ENCODE measurements at places on chromosomes 2 and 18. TPM values are rescaled to one million over a fixed set of nuclear protein-coding genes. Genes with fewer than 3 reads are reported as not detected.
A peak's percentile ranks its signal among the peaks of the same experiment; 100 is the strongest.

DNA sequence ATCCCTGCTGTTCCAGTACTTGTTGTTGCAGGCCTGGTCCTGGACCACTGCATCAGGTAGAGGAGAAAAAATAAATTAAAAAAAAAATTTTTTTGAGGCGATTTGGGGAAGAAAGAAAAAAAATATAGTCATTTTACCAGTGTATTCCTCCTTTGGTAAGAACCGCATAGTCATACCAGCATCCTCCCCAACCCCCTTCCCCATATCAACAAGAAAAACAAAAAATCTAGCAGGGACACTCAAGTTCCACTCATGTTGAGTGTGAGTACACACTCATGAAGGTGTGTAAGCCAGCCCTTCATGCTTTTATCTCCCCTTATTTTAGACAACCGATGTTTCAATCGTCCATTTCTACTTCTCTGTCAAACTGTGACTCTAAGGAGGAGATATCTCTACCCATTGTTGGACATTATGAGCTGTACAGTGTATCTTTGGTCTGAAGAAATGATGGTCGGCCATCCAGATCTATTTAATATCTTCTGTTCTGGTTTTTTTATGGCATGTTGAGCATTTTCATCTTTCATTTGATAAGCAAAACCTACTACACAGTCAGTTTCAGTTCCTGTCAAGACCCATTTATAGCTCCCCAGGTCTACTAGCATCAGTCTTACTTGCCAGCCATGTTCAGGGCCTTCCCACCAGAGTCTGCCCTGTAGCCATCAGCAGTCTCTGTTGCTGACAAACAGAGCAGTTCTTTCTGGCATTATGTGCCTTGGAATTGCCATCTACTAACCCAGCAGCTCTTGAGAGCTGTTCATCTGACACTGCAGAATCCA lies 20.0 kb downstream of the ELP2 start:
- H3K4me1 ChIP-seq, result no peaks in the 10 kb centered on the region
- H3K36me3 ChIP-seq, result peaks cover 62% of the 10 kb centered on the region
- DNase-seq, result no peak
- H3K27ac ChIP-seq, result no peak overlapping the region

DNA sequence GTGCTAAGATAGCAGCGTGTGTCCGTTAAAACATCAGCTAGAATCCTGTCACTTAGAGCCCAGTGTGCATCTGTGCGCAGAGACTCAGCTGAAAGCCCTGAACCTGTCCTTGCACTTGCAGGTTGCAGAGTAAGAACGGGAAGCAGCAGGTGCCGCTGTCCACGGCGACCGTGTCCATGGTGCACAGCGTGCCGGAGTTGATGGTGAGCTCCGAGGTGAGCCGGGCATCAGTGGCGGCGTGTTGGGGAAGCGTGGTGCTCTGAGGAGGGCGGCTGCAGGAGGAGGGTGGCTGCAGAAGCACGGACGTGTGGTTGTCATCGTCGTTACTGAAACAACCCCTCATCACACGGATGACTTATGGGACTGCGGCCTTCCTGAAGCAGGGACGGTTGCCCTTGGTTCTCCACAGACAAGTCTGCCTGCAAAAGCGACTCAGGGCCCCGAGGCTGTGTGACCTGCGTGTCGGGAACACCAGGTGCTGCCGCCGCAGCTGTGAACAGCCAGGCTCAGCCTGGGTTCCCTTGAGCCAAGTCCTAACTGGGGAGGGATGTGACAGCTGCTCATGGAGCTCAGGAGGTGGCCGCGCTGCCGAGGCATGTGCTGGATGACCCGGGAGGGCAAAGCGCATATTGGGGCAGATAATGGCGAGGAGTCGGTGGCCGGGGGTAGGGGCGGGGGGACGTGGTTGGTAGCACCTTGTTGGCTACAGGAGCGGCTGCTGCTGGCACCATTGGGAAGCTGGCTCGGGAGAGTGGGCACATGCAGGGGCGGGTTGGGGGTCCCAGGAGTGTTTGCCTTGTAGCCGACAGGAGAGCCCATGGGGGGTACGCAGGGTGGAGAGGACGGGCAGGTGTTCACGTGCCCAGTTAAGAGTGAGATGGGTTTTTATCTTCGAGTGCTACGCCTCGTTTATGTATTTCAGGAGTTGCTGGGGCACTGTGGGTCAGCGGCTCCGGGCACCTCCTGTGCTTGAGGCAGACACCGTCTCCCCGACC lies 16.6 kb downstream of the CTDP1 start:
- H3K4me1 ChIP-seq, result no peaks in the 10 kb centered on the region
- H3K27me3 ChIP-seq, result no peaks in the 10 kb centered on the region
- H3K27ac ChIP-seq, result no peak overlapping the region
- DNase-seq, result no peak
- peaks cover 57% of the 10 kb centered on the region for H3K36me3 ChIP-seq
- no peak overlapping the region for H3K4me3 ChIP-seq

- DNase-seq, result no peak
- no peak overlapping the region for H3K27ac ChIP-seq
- no peaks in the 10 kb centered on the region for H3K4me1 ChIP-seq
- H3K27me3 ChIP-seq, result no peaks in the 10 kb centered on the region
- H3K4me3 ChIP-seq, result no peak overlapping the region
Observed at GRCh38 chr18:46362533-46362932, 258.3 kb downstream of the HAUS1 start.

- peak overlapping the region; percentile 72 for H3K27ac ChIP-seq
- H3K4me3 ChIP-seq, result no peak overlapping the region
- no peaks in the 10 kb centered on the region for H3K36me3 ChIP-seq
- DNase-seq, result no peak
- peaks cover 38% of the 10 kb centered on the region for H3K4me1 ChIP-seq
- no peaks in the 10 kb centered on the region for H3K27me3 ChIP-seq
Observed at GRCh38 chr2:221513232-221513631, 58.9 kb downstream of the EPHA4 start.

DNA sequence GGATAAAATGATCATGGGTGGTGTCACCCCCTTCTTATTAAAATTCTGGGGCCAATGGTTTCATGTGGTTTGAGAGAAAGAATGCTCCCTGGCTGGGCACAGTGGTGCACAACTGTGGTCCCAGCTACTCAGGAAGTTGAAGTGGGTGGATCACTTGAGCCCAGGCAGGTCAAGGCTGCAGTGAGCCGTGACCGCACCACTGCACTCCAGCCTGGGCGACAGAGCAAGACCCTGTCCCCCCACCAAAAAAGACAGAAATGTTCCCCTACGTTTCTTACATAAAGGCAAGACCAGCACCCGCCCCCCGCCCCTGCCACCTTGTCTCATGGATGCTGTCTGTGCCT lies 53.0 kb upstream of the ID2 start:
- peaks cover 8% of the 10 kb centered on the region for H3K4me1 ChIP-seq
- no peak for DNase-seq
- H3K27me3 ChIP-seq, result no peaks in the 10 kb centered on the region

DNA sequence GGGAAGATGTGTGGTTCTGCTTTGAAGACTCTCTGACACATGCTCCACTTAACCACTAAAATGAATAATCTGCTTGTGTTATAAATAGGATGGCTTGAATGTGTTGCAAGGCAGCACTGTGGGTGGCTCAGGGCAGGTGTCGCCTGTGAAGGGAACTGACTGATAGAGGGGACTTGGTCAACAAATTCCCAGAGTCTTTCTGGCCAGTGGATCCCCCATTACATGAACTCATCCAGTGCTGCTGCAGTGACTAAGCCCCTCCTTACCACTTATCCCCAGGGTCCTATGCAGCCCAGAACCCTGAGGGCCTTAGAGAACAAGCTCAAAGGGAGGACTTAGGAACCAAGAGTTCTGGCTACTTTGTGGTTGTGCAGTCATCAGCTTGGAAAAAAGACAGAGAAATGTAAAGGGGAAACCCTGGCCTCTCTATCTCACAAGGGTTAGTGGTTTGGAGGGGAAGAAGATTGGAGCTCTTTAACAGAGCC lies 226.2 kb upstream of the TNP1 start:
- no peaks in the 10 kb centered on the region for H3K36me3 ChIP-seq
- no peaks in the 10 kb centered on the region for H3K27me3 ChIP-seq
- H3K4me1 ChIP-seq, result no peaks in the 10 kb centered on the region
- DNase-seq, result no peak
- no peak overlapping the region for H3K4me3 ChIP-seq

GRCh38 chr18:63477968-63478367 lies 1.2 kb downstream of the SERPINB5 start:
- H3K4me1 ChIP-seq, result no peaks in the 10 kb centered on the region
- H3K27ac ChIP-seq, result no peak overlapping the region
- no peak for DNase-seq
- no peak overlapping the region for H3K4me3 ChIP-seq

GRCh38 chr2:161044921-161045320 lies 115.3 kb upstream of the TANK start:
- no peaks in the 10 kb centered on the region for H3K27me3 ChIP-seq
- DNase-seq, result no peak
- no peak overlapping the region for H3K4me3 ChIP-seq
- H3K27ac ChIP-seq, result no peak overlapping the region
- no peaks in the 10 kb centered on the region for H3K4me1 ChIP-seq

POMC gene
- 12.6 TPM for total RNA-seq

ZC3H6 gene
- 16.9 TPM for total RNA-seq

NTSR2 gene
- not detected for total RNA-seq

MAIP1 gene
- 18.2 TPM for total RNA-seq

PROM2 gene
- total RNA-seq, result 0.35 TPM
